Pons (tissue), 1 donor: ENCODE measurements at places on chromosomes 7 and 10.

DNA sequence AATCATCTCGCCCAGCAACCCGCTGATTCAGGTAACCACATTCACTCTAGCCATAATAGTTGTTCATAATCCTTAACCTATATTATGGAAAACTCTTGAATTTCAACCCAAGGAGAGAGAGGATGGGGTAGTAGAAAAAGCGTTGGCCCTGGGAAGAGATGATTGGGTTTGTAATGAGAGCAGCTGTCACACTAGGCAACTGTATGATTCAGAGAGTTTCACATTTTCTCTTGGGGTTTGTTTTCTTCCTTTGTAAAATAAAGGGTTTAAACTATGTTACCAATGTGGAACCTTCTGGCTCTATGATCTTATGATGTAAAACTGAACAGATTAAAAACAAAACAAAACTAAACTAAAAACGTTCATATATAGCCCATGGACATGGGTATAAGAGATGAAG, 705.2 kb upstream of the IGFBP3 start:
- DNase-seq = no peak

- no peak for DNase-seq
These were observed 194.8 kb upstream of the NRP1 start for GRCh38 chr10:33529234-33529633.

- DNase-seq = no peak
These were observed 780.0 kb downstream of the SORCS1 start for GRCh38 chr10:106384496-106384895.

DNA sequence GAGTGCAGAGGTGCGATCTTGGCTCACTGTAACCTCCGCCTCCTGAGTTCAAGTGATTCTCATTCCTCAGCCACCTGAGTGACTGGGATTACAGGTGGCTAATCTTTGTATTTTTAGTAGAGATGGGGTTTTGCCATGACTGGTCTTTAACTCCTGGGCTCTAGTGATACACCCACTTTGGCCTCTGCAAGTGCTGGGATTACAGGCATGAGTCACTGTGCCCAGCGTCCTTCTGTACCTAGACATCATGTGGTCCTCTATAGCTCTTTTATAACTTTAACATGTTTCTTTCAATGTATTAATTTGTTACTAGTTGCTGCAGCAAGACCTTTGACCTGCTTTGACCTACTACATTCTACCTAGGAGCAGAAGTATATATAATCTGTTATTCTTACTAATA, 38.7 kb upstream of the BICC1 start:
- no peak for DNase-seq

- no peak for DNase-seq
These were observed 220.8 kb upstream of the GPR26 start for GRCh38 chr10:123445261-123445775.

GRCh38 chr7:151377406-151377805, 32.4 kb downstream of the WDR86 start:
- DNase-seq = no peak

DNA sequence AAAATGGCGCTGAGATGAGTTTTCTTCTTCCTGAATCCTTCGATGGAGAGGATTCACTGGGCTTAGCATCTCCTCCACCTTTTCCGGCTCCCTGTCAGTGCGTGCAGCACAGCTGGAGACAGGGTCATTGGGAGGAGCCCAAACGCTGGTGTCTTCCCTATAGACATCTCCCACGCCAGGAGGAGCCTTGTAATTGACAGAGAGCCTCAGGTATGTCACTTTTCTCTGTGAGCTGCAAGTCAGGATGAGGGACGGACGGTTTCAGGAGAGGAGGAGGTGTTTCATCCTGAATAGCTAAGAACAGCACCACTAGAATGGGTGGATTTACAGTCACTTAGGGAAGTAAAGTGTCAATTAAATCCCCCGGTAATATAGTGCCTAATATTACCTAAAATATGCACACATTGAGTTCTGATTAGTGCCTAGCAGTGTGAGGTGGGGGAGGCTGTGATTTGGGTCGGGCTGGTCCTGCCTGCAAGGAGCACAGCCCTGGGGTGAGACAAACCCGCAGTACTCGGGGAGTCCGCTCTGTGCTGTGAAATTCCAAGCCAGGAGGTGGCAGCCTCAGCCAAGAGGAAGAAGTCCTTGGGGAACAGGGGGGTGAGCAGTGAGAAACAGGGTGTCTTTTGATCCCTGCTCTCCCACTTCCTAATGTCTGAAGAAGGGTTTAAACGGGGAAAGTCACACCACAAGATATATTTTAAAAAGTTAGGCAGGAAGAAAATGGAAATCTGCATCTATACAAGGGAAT, 28.2 kb downstream of the IL15RA start:
- no peak for DNase-seq

DNA sequence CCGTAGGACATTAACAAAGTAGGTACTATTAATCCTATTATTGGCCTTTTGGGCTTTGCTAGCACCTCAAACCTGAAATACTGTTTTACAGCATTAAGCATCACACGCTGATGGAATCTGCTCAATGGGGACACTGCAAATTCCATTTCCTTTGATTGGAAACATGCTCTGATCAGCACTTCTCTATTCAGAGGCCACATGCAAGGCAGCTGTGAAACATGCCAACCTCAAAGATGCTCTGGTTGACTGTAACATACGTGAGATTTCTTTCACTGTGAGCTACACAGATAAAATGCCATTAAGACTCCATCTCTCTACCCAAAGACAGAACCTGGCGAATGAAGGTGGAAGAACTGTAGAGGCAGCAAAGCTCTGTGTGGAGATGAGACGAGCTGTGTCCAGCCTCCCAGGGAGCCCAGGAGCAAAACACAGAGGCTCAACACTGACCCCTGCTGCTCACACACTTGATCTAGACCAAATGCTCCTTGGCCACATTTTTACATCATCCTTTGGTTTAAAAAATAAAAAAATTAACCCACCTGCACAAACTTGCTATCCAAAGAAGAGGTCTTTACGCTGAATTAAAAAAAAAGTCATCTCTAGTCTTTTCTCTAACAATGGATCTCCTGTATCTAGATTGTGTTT, 8.0 kb downstream of the RSU1 start:
- peak; percentile 38 for DNase-seq

- no peak for DNase-seq
These were observed 14.2 kb downstream of the KCNH2 start for GRCh38 chr7:150963707-150964559.

GRCh38 chr10:113151190-113151666, 201.2 kb downstream of the TCF7L2 start:
- DNase-seq = peak; percentile 40

- DNase-seq = peak; percentile 7
These were observed 188.1 kb upstream of the TMEM72 start for GRCh38 chr10:44723082-44723481.

DNA sequence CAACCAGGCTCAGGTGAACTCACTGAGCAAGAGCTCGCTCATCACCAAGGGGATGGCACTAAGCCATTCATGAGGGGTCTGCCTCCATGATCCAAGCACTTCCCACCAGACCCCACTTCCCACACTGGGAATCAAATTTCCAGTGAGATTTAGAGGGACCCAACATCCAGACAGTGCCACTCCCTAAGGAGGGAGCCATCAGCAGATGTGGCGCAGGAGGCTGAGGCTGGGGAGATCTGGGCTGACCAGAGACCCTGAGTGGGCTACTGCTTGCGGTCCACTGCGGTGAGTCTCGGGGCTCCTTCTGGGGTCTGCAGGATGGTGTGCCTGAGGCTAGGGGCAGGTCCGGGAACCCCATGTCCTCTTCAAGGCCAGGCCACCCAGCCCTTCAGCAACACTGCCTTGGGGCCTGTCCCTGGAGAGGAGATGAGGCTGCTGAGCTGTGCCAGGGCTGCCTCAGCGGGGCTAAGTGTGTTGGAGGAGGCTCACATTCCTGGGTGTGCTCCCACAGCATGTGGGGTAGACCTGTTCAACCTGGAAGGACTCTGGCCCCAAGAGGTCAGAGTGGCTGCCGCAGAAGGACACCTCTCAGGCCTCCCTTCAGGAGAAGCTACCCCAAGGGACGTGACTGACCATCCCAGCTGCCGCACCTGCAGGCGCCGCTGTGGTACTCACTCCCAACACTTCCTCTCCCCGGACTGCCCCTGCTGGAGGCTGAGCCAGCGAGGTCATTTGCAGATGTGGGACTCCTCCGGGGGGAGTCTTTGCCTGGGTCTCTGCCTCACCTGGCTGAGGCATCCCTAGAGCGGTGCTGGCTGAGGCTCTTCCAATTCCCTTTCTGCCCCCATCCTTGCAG, 22.3 kb upstream of the PCBD1 start:
- DNase-seq = no peak

GRCh38 chr7:41305001-41305400, 397.9 kb downstream of the INHBA start:
- no peak for DNase-seq

- peak; percentile 97 for DNase-seq
These were observed 29.3 kb upstream of the WNT8B start for GRCh38 chr10:100433253-100434240.

- DNase-seq = no peak
These were observed 135.2 kb downstream of the CYP26A1 start for GRCh38 chr10:93208717-93209464.

- no peak for DNase-seq
These were observed 31.5 kb upstream of the SH2D4B start for GRCh38 chr10:80506189-80506575.

- DNase-seq = no peak
These were observed 465.1 kb downstream of the ATRNL1 start for GRCh38 chr10:115558252-115558651.

DNA sequence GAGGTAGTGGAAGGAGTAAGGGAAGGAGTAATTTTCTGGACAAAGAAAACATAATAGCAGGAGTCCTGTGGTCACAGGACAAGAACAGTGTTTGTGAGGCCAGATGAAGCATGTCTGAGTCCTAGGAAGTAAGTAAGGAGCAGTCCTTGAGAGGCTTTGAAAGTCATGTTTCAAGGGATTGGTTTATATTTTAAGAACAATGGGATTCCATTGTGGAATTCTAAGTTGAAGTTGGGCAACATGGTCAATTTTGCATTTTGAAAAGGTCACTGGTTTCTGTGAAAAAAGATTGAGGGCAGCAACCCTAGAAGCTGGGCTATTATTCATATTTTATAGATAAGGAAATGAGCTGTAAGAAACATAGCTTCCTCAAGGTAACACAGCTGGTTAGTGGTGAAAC, 10.8 kb upstream of the SLC25A28 start:
- no peak for DNase-seq

- peak; percentile 12 for DNase-seq
These were observed 270.3 kb downstream of the ELFN1 start for GRCh38 chr7:1940402-1940786.

DNA sequence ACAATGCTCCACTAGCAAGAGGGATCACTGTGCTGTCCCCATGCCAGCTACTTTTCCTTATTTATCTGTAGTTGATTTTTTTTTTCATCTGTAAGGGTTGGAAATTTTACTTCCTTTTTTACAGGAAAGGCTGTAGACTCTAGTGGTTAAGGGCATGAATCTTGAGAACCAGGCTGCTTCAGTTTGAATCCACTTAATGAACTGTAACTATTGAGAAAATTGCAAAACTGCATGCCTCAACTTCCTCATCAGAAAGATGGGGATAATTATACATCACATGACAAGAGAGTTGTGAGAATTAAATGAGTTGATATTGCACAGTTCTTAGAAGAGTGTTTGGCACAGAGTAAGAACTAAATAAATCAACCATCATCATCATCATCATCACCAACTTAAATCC, 106.4 kb upstream of the GSDME start:
- no peak for DNase-seq

DNA sequence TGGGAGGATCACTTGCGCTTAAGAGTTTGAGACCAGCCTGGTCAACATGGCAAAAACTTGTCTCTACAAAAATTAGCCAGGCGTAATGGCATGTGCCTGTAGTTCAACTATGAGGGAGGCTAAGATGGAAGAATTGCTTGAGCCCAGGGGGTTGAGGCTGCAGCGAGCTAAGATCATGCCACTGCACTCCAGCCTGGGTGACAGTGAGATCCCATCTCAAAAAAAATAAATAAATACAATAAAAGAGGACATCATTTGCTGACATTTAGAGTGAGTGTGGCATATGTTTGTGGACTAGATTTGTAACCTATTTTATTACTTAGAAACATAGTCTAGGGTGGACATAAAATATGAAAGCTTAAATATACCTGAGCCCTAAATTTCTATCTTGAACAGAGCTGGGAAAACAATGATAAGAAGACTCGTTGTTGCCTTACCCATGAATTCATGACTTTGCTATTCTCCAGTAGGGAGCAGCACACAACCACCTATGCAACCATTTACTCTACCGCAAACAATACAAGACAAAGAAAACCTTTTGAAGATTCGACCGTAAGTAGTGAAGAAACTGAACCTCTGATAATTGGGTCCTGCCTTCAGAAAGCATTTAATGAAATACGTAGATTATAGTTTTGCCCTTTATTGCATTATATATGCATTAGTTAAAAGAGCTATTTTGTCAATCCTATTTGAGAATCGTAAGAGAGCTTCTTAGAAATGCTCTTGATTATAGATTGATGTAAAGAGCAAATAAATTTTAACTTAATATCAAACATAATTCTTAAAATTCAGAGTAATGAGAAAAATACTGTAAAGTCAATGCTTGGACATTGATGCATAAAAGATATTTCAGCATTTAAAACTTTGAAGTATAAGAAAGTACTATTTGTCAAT, 83.5 kb downstream of the GNAT3 start:
- peak; percentile 86 for DNase-seq

DNA sequence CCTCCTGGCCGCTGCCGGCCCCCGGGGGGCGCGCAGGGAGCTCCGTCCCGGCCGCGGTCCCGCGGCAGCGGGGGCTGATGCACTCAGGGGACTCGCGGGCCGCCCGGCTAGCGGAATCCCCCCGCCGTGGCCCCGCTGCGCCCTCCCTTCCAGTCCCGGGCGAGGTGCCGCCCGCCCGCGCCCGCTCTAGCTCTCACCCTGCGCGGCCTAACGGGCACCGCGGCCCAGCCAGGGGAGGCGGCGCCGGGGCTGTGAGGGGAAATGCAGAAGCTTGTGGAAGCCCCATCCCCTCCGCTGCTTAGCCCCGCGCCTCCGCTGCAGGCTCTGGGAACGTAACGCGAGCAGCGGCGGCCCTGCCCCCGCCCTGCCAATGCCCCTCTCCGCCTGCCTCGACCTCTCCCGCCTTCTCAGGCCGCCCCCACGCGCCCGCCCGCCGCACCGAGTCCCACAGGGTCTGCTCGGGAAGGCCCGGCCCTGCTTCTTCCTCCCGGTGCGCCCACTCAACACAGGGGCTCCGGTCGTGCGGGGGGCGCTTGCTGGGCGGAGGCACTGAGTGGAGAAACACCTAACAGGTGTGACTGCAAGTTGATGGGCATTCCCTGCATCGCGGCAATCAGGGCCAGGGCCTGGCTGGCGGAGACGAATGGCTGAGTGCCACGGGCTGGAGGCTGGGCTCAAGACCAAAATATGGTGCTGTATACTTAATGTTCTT, 384 bp upstream of the TMEM229A start:
- no peak for DNase-seq

DNA sequence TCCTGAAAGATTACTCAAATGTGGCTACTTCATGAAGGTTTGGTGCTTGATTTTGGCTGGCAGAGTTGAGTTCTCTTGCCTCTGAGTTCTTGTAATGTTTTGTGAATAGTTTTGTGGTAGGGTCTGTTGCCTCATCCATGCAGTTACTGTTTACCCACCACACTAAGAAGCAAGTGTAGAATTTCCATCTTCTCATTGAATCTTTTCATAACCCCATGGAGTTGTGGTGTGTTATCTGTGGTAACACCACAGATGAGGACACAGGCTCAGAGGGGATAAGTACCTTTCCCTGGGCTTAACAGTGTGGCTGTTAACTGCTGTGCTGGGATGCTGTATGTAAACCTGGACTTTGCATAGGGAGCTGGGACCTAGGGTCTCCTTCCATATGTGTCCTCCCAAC, 186.3 kb downstream of the CAMK1D start:
- DNase-seq = no peak

GRCh38 chr10:44952779-44953231, 6.8 kb upstream of the RASSF4 start:
- no peak for DNase-seq
